B cell (primary cell): ENCODE measurements at places on chromosomes 12 and 14. TPM values are rescaled to one million over a fixed set of nuclear protein-coding genes. Genes with fewer than 3 reads are reported as not detected.

- H3K4me1 ChIP-seq = no peaks in the 10 kb centered on the region
- no peak overlapping the region for H3K27ac ChIP-seq
Observed at GRCh38 chr12:29768372-29768771, 15.4 kb downstream of the TMTC1 start.

- no peak for DNase-seq
- no peaks in the 10 kb centered on the region for H3K36me3 ChIP-seq
- H3K27me3 ChIP-seq = no peaks in the 10 kb centered on the region
- H3K4me3 ChIP-seq = no peak overlapping the region
- no peak overlapping the region for H3K27ac ChIP-seq
Observed at GRCh38 chr12:25524366-25524765, 28.7 kb downstream of the LMNTD1 start.

DNA sequence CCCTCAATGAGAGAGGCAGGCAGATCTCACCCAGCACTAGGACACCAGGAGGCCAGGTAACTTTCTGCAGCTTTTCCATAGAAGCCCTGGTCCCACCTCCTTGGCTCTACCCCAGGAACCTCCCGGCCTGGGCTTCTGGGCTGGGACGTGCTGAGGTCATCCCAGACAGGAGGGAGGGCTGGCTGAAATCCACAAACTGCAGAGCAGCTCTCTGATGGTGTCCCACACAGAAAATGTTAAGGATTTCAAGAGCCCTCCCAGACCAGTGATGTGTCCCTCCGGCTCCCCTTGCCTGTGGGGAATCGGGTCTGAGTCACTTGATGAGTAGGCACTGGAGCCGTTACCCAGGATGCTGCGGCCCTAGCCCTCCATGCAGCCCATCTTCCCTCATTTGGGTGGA lies 124.1 kb downstream of the ESRRB start:
- no peaks in the 10 kb centered on the region for H3K36me3 ChIP-seq
- no peak for DNase-seq
- no peaks in the 10 kb centered on the region for H3K27me3 ChIP-seq

GRCh38 chr14:104464907-104465306 lies 114.7 kb upstream of the C14orf180 start:
- H3K27me3 ChIP-seq = peaks cover 16% of the 10 kb centered on the region
- H3K4me1 ChIP-seq = peaks cover 3% of the 10 kb centered on the region
- H3K27ac ChIP-seq = no peak overlapping the region
- DNase-seq = no peak
- no peaks in the 10 kb centered on the region for H3K36me3 ChIP-seq
- H3K4me3 ChIP-seq = no peak overlapping the region

DNA sequence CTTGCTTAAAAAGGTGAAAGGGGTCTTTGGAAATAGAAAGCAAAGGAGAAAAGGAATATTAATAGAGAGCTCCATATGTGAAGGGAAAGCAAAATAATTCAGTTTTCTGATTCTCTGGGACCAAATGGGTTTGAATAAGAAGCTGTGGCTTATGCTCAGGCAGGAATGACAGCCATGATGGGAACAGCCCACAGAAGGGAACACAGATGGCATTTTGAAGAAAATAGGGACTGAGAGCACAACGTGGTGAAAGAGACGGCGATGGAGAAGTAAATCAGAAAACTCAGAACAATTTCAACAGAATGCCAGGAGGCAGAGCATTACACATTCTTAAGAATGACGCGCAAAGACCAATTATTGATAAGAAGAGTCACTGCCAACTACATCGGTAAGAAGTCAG lies 102.8 kb downstream of the STXBP6 start:
- no peaks in the 10 kb centered on the region for H3K27me3 ChIP-seq
- H3K4me3 ChIP-seq = no peak overlapping the region
- H3K4me1 ChIP-seq = no peaks in the 10 kb centered on the region
- H3K36me3 ChIP-seq = no peaks in the 10 kb centered on the region
- no peak for DNase-seq
- no peak overlapping the region for H3K27ac ChIP-seq

DNA sequence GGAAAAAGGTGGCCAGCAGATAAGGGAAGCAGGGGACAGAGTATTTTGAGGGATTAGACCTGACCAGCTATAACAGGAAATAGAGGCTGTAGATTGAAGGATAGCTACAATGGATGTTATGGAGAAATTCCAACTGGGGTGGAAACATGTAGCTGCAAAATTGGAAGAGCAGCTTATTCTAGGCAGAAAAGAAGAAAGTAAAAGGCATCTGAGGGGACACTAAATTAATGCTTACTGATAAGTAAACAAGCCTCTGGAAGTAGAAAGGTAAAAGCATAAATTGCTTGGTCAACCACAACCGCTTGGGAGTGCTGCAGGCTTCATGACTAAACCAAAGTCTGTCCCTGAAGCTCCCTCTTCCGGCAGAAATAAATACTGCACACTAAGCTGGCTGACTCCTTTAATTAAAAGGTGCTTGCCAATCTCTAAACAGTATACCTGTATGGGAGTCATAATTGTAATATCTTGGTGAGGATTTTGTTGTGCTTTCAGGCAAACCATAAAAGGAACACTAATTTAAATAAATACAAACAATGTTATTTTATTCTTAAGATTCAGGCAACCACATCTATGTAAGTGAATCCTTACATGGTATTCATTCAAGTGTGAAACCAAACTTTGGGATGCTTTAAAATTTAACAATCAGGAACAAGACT lies 7.7 kb downstream of the UBC start:
- peaks cover 4% of the 10 kb centered on the region for H3K36me3 ChIP-seq
- no peak overlapping the region for H3K4me3 ChIP-seq
- H3K4me1 ChIP-seq = peaks cover 22% of the 10 kb centered on the region

- H3K27ac ChIP-seq = no peak overlapping the region
- H3K36me3 ChIP-seq = no peaks in the 10 kb centered on the region
- no peaks in the 10 kb centered on the region for H3K4me1 ChIP-seq
- no peak overlapping the region for H3K4me3 ChIP-seq
- no peak for DNase-seq
- H3K27me3 ChIP-seq = no peaks in the 10 kb centered on the region
Observed at GRCh38 chr14:72501439-72501838, 392.5 kb downstream of the DPF3 start.

- H3K27ac ChIP-seq = no peak overlapping the region
- no peaks in the 10 kb centered on the region for H3K4me1 ChIP-seq
- no peak overlapping the region for H3K4me3 ChIP-seq
- no peaks in the 10 kb centered on the region for H3K36me3 ChIP-seq
- DNase-seq = no peak
- no peaks in the 10 kb centered on the region for H3K27me3 ChIP-seq
Observed at GRCh38 chr12:93783832-93784231, 106.7 kb downstream of the CRADD start.

DNA sequence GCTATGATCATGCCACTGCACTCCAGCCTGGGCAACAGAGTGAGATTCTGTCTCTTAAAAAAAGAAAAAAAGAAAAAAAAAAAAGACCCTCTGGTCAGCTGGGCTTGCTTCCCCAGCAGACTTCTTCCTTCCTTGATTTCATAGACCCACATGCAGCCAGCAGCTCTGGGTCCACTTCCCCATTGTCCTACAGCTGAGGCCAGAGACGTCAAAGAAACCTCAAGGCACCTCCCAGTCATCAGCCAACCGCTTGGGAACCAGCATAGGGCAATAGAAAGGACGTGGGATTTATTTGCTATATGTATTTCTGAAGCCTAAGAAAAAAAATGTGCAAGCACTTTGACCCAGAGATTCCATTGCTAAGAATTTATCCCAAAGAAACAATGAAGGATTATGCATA lies 35.4 kb upstream of the SPPL3 start:
- DNase-seq = no peak
- H3K27me3 ChIP-seq = peaks cover 2% of the 10 kb centered on the region
- no peak overlapping the region for H3K27ac ChIP-seq
- no peak overlapping the region for H3K4me3 ChIP-seq

GRCh38 chr12:105659355-105660075 lies 329.0 kb downstream of the C12orf75 start:
- no peak overlapping the region for H3K27ac ChIP-seq
- H3K27me3 ChIP-seq = no peaks in the 10 kb centered on the region
- no peaks in the 10 kb centered on the region for H3K36me3 ChIP-seq
- no peaks in the 10 kb centered on the region for H3K4me1 ChIP-seq

DNA sequence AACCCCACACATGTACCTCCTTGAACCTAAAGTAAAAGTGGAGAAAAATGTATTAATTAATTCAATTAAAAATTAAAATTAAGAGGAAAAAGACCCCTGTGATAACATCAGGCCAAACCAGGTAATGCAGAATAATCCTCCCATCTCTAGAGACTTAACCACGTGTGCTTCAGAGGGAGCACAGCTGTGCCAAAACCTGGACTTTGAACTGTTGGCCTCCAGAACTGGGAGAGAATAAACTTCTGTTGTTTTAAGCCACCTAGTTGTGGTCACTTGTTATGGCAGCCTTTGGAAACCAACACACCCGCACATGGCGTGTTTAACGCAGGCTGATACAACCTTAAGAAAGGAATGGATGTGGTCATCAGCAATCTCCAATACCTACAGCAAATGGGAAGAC lies 23.8 kb downstream of the OAS2 start:
- H3K27me3 ChIP-seq = no peaks in the 10 kb centered on the region
- H3K27ac ChIP-seq = no peak overlapping the region
- peaks cover 85% of the 10 kb centered on the region for H3K36me3 ChIP-seq
- peaks cover 18% of the 10 kb centered on the region for H3K4me1 ChIP-seq
- DNase-seq = no peak

GRCh38 chr12:5222011-5222461 lies 178.4 kb downstream of the KCNA5 start:
- no peaks in the 10 kb centered on the region for H3K4me1 ChIP-seq
- no peak overlapping the region for H3K4me3 ChIP-seq
- H3K36me3 ChIP-seq = no peaks in the 10 kb centered on the region

GRCh38 chr14:84686550-84686949 lies 843.4 kb upstream of the FLRT2 start:
- no peak overlapping the region for H3K4me3 ChIP-seq
- H3K4me1 ChIP-seq = no peaks in the 10 kb centered on the region
- no peak overlapping the region for H3K27ac ChIP-seq

DNA sequence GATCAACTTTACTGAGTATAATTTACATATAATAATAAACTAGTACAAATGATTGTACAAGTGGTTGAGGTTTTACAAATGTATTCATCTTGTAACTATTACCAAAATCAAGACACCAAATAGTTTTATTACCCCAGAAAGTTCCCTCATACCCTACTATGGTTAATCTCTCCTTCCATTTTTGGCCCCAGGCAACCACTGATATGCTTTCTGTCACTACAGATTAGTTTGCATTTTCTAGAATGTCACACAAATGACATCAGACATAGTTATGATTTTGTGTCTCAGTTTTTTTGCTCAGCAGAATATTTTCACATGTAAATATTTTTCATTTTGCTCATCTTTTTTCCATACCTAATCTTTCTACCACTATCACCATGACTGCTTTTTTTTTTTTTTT lies 49.1 kb downstream of the TMX1 start:
- no peak overlapping the region for H3K4me3 ChIP-seq
- no peak for DNase-seq
- H3K27ac ChIP-seq = no peak overlapping the region

DNA sequence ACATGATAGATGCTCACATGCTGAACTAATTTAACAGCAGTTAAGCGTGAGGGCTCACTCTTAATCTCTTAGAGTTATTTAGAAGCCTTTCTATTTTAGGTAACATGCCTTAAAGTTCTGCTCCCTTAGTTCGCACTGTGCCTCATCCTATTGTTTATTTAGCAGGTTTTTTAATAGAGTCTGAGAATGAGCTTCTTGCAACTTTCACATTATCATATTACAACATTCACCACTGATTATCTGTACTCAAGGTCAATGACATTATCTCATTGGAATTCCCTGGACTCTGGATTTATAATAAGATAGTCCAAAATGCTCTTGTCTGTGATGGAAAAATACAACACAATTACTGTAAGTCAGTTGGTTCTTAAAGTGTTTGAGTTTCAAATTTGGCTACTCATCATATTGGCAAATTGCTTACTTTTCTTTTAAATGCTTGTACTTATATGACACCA lies 183.6 kb upstream of the SLC38A2 start:
- H3K36me3 ChIP-seq = no peaks in the 10 kb centered on the region
- H3K27me3 ChIP-seq = no peaks in the 10 kb centered on the region
- DNase-seq = no peak
- H3K27ac ChIP-seq = no peak overlapping the region

DNA sequence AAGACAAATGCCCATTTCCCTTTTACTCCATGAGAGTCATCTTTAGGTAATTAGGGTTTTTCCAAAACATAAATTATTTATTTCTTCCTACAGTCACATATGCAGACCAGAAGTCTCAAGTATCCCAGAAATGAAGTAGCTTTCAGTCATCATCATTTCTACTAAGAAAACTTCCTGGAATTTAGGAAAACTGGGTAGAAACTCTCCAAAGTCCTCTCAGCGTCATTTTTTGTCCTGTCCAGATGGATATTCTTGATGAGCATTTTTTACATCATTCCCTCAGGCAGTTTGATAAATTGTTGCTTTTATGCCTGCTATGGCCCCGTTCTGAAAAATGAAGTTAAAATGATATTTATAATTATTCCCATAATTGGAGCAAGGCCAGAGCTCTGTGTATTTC lies 93.9 kb upstream of the DCN start:
- H3K4me1 ChIP-seq = no peaks in the 10 kb centered on the region
- H3K27me3 ChIP-seq = no peaks in the 10 kb centered on the region
- DNase-seq = no peak
- H3K36me3 ChIP-seq = no peaks in the 10 kb centered on the region

GRCh38 chr14:47949006-47949405 lies 273.6 kb upstream of the MDGA2 start:
- H3K27ac ChIP-seq = no peak overlapping the region
- H3K4me3 ChIP-seq = no peak overlapping the region
- H3K27me3 ChIP-seq = no peaks in the 10 kb centered on the region
- no peaks in the 10 kb centered on the region for H3K4me1 ChIP-seq
- no peaks in the 10 kb centered on the region for H3K36me3 ChIP-seq
- DNase-seq = no peak

- H3K36me3 ChIP-seq = no peaks in the 10 kb centered on the region
- H3K27me3 ChIP-seq = no peaks in the 10 kb centered on the region
- H3K4me1 ChIP-seq = no peaks in the 10 kb centered on the region
- no peak overlapping the region for H3K4me3 ChIP-seq
- H3K27ac ChIP-seq = no peak overlapping the region
- no peak for DNase-seq
Observed at GRCh38 chr12:97575403-97576193, 113.0 kb downstream of the RMST start.

DNA sequence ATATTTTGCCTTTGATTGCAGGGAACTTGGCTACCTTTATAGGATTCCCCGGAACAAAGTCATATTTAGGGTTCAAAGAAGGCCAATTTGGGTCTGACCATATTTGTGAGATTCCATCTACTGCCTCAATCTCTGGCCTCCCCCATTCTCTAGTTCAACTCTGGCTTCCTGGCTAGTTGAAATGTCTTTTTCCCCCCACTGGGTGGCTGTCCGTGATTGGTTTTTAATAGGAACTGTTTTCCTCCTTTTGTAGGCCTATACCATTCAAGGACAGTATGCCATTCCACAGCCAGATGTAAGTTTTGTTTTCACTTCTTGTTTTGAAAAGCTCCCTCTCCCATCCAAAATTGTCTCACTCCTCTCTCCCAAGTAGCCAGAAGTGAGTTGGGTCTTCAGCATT lies 13.8 kb downstream of the PCBP2 start:
- no peak overlapping the region for H3K4me3 ChIP-seq
- no peaks in the 10 kb centered on the region for H3K4me1 ChIP-seq
- H3K27ac ChIP-seq = no peak overlapping the region
- H3K36me3 ChIP-seq = peaks cover 16% of the 10 kb centered on the region
- H3K27me3 ChIP-seq = no peaks in the 10 kb centered on the region

- no peak overlapping the region for H3K4me3 ChIP-seq
- H3K4me1 ChIP-seq = no peaks in the 10 kb centered on the region
- DNase-seq = no peak
- no peaks in the 10 kb centered on the region for H3K36me3 ChIP-seq
- no peaks in the 10 kb centered on the region for H3K27me3 ChIP-seq
Observed at GRCh38 chr14:66490143-66491111, 4.3 kb downstream of the CCDC196 start.

C12orf50 gene
- total RNA-seq = 0.10 and 0.22 TPM in 2 replicates

LLPH gene
- total RNA-seq = 21.1 and 23.4 TPM in 2 replicates

SCN8A gene
- total RNA-seq = 1.0 and 1.1 TPM in 2 replicates

OR5AU1 gene
- total RNA-seq = not detected in 2 replicates
